Islet precursor cell (in vitro differentiated cells): ENCODE measurements at places on chromosomes 2 and 18.

DNA sequence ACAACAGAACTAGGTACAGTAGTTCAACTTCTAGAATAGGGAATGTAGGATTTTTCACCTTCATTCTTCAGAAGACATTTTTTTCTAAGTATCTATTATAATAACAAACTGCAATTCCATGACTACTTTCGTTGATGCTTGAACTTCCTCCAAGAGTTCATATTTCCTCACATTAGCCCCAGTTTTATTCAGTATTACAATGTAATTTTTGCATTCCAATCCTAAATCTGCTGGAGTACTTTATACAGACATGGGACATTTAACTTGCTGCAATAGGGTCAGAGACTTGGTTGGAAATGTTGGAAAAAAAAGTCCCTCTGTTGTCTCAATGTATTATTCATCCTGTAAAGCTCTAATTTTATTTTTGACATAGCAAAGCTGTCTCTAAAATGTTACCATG is 19.6 kb upstream of the FTCDNL1 start:
- no peak for DNase-seq

- no peak for DNase-seq
These were observed 11.1 kb downstream of the ATG16L1 start for GRCh38 chr2:233262562-233262961.

- no peak for DNase-seq
These were observed 18.5 kb upstream of the EML6 start for GRCh38 chr2:54704688-54705605.

- DNase-seq, result no peak
These were observed 198.0 kb downstream of the CDH20 start for GRCh38 chr18:61531182-61531581.

GRCh38 chr2:113677330-113677729 is 50.3 kb downstream of the RABL2A start:
- no peak for DNase-seq

GRCh38 chr18:71505526-71505925 is 1038.6 kb downstream of the CBLN2 start:
- DNase-seq, result no peak

GRCh38 chr18:13409997-13410396 is 191.4 kb downstream of the LDLRAD4 start:
- no peak for DNase-seq

GRCh38 chr2:147325990-147326389 is 518.8 kb upstream of the ACVR2A start:
- DNase-seq, result no peak

- no peak for DNase-seq
These were observed 15.5 kb upstream of the SPATA3 start for GRCh38 chr2:230980468-230980867.

GRCh38 chr2:191977754-191978153 is 130.9 kb upstream of the CAVIN2 start:
- DNase-seq, result no peak

- no peak for DNase-seq
These were observed 3.8 kb upstream of the STEAP3 start for GRCh38 chr2:119219873-119220272.

DNA sequence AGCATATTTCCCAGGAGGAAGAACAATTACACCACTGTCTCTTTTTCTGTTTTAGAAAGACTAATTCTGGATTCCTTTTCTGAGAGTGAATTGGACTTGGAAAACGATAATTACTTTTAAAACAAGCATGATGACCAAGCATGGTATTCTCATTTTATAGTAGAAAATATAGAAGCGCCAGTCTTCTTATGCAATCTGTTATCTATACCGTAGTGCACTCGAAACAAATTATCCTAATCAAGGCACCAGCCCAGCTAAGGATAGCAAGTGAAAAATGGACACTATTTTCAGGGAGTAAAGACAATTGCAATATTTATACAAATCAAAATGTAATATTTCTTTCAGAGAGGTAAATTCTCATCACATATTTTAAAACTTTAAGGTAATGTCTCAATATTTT is 892.1 kb upstream of the POU3F3 start:
- DNase-seq, result no peak

- DNase-seq, result no peak
These were observed 38.2 kb upstream of the LYPD6B start for GRCh38 chr2:149000158-149000938.

DNA sequence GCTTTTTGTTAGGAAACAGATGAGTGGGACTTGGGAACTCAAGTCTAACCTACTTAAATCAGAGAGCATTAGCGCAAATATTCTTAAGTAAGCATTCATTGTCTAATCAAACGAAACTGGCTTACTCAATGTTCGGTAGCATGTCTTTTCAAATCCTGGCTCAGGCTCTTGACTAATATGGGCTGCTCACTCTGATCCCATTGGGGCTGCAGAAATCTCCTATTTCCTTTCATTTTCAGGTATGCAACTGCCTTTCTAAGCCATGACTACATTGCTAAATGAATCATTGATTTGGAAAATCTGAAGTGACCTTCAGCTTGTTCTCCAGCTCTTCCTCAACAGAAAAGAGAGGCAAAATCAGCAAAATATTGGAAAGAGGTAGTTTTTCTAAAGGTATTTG is 2084.4 kb upstream of the PIK3C3 start:
- DNase-seq, result no peak

DNA sequence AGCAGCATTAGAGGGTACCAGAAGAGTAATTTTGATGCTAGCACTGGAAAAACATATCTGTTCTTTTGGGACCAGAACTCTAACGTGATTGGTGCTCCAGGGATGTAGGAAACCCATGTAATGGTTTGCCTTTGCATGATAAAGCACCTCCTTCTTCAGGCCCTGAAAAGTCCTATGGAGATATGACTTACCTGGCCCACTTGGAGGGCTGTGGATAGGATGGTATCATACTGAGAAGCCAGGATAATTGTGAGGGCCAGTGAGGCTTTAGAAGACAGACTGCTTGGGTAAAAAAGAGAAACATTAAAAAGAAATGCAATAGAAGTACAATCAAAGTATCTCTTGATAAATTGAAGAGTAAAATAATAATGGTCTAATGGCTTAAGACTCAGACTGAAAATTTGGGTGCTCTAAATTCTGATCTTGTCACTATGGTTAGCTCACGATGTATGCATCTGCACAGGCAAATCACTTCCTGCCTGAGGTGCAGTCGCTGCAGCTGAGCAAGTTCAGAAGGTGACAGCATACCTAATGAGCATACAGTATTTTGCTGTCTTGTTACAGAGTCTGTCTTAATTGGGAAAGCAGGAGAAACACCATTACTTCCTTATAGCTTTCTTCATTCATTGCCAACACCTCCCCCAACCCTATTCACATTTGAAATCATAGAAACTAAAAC is 371.5 kb downstream of the NUP35 start:
- no peak for DNase-seq

DNA sequence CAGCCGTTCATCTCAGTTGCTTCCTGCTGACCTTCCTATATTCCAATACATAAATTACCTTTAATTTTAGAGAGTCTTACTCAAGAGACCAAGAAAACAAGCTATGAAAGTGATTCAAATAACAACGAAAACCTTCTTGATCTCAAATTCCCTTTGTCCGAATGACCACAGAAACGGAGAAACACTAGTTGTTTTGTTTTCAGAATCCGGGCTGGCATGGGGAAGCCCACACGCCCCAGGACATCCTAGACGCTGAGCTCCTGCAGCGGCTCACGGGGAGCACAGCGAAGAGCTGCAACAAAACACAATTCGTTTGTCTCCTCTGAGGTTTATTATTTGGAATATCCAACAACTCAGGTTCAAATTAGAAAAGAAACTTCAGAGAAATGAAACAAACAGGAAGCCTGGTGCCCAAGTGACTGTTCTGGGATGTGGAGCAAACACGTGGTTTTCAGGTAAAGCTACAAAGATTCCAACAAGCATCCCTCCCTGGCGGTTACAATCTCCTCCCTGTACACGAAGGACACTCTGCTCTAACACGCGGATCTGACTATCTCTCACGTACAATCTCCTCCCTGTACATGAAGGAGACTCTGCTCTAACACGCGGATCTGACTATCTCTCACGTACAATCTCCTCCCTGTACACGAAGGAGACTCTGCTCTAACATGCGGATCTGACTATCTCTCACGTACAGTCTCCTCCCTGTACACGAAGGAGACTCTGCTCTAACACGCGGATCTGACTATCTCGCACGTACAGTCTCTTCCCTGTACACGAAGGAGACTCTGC is 237.5 kb downstream of the TWIST2 start:
- no peak for DNase-seq

DNA sequence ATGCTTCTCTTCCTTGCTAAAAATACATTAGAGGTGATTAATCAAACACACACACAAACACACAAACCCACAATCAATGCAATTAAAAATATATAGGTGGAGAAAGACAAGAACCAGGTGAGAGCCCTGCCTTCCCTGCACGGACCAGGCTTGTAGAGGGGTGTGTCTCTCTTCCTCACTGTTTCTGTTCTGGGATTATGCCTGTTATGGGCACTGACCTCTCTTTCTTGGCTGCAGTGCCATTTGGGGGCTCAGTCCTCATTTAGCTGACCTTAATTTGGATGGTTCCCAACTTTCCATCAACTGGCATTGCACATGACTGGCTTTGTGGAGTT is 89.8 kb downstream of the SH3RF3 start:
- no peak for DNase-seq

DNA sequence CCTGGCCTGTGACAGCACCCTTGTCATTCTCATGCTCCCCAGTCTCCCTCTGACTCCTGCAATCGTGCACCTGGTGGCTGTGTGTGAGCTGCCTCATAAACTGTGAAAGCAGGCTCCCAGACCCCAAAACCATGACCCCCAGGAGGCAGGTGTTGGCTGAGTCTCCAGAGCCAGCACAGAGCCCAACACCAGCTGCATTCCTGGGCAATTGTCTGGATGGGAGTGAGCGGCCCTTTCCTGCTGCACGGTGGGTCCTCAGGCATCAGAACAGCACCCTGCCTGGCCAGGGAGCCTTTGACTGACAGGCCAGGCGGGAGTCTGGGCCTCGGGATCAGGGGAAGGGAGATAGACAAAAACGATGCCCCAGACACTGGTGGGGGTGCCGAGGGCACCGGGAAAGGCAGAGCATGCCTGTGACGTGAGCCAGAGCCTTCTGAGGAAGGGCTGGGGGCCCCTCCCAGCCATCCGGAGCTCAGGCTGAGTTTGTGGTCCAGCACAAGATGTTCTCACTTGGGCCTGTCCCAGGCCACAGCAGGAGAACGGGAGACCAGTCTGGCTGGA is 135.1 kb upstream of the GPC1 start:
- DNase-seq, result peak; percentile 68
